ENCODE measurements at places on chromosomes 4 and X.

GRCh38 chr4:1415681-1415981 is 9.4 kb upstream of the NKX1-1 start:
- no peak for DNase-seq

DNA sequence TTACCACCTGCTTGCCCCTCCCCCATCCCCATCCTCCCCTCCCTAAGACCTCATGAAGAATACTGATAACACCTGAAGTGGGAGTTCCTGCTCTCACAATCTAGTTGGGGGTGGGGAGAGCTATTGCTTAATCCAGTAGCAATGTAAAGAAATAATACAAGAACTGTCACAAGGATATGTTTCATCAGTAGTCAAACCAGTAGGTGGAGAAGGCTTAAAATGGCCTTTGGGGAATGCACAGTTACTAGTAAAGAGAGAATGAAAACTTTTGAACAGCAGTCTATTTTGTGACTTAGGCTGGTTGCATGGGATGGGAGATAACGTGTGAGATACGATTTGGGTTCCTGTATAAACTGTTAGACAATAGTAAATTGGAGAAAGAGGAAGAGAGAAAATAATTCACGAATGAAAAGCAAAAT is 6.0 kb downstream of the GALNT7 start:
- no peak for DNase-seq

DNA sequence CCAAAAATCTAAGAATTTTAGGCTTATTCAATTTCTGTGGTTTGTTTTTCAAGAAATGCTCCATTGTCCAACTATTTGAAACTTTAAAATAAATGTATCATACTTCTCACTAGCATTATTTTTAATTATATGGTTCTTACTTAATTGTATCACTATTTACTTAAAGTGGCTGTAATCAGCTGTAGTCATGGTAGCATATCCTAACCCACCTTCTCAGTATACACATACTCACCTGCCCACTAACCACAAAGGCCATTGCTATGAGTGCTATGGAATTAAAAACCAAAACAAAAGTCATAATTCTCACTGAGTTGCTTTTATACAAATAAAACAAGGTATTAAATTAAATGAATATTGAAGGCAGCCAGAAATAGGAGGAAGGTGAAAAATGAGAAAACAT is 5.0 kb downstream of the FBXO8 start:
- DNase-seq, result no peak

GRCh38 chr4:148787831-148788477 is 345.7 kb upstream of the NR3C2 start:
- no peak for DNase-seq

DNA sequence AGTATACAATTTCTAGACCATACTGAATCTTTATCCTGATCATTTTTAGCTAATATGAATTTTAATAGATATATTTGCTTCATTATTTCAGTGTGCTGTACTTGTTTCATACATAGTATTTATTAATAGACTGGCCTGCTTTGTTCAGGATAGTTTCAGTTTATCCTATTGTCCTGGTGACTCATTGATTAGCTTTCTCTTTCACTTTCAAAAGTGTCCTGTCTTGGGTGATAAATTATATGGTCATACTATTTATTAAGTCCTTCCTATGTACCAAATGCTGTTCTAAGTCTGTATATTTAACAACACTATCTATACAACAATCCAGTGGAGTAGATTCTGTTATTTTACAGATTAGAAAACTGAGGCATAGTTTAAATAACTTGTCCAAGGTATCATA is 153.8 kb upstream of the RAPGEF2 start:
- DNase-seq, result peak; percentile 19
